Activated CD4-positive, CD25-positive, alpha-beta regulatory T cell (primary cell): ENCODE measurements at places on chromosomes 12 and 14.

DNA sequence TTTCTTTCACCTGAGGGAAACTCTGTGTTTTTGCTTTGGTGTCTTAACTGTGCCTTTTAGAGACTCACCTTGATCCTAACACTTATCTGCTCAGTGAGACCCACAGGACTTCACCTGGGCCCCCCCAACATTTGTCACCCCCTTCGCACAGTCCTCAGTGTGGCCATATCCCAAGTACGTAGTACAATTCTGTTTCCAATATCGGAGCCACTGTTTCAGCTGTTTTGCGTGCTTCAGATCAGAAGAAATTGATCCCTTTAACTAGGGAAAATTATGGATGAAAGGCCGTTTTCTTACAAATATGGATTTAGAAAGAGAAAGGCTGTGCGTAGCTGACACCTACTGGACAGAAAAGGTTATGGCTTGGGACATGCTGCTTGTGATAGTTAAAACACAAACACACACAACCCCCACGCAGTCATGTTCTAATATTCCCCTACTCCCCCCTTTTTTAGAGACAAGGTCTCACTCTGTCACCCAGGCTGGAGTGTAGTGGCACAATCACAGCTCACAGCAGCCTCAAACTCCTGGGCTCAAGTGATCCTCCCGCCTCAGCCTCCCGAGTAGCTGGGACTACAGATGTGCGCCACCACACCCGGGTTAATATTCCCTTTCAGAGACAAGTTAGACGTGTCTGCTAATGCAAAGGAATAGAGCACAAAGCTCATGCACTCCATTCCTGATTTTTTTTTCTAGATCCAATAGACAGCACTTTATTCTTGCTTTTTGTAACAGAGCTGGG is 3.6 kb upstream of the SLC7A8 start:
- no peak for DNase-seq

DNA sequence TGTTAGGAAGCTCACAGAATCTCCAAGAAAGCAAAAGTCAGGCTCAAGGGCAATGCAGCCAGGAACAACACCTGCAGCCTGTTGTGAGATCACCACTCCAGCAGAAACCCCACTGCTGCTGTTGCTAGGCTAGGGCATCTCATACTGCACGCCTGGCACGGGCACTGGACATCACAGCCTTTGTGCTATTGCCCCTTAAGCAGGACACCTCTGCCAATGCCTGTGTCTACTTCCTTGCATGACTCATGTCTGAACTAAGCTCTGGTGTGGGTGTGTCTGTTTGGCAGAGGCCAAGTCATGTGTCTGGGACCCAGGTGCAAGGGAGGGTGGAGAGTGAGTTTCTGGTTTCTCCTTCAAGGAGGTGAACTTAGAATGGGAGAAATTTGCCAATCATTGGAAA is 10.0 kb upstream of the DDX47 start:
- no peak for DNase-seq

DNA sequence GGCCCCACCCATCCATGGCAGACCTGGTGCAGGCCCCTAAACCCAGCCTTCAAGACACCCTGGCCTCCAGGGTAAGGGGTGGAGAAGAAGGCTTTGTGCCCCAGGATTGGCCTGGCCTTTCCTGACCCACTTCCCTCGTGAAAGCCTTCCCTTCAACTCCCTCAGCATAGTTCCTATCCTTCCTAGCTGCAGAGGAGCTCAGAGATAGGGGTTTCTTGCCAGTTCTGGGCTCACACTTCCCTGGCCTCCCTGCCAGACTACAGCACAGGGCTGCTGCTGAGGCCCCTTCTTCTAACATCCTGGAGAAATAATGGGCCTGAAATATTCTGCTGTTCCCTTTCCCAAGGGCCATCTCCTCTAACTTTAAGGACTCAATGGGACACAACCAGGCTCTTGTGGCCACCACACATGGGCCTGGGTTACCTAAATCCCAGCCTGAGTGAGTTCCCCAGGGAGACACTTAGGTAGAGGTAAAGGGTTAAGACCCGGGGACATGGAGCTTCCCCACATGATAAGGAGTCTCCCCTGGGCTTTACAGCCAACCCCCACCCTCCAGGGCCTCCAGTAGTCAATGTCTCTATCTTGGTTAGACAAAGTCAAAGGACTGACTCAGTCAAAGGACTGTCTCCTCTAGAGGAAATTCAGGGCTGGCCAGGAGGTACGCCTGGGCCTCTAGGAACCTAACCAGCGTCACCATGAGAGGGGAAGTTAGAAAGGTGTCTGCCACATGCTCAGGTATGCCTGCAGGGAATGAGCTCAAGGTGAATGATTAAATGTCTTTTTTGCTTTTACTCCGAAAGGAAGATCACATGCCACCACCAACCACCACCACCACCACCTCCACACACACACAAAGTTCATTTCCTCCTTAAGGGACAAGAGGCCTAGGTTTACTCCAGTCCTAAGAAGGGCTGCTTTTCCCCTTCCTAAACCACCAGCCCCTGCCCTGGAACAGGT is 7.1 kb downstream of the ZFP36L1 start:
- no peak for DNase-seq

- DNase-seq: no peak
These were observed 72.0 kb downstream of the PPP2R5E start for GRCh38 chr14:63470962-63471793.

- no peak for DNase-seq
These were observed 132.7 kb downstream of the SPTSSA start for GRCh38 chr14:34329301-34329700.

- no peak for DNase-seq
These were observed 298.7 kb downstream of the RPL10L start for GRCh38 chr14:46352844-46353243.

GRCh38 chr14:86714153-86714552 is 1184.2 kb downstream of the FLRT2 start:
- DNase-seq: no peak

- DNase-seq: no peak
These were observed 321.9 kb upstream of the RTL1 start for GRCh38 chr14:101225157-101226152.

DNA sequence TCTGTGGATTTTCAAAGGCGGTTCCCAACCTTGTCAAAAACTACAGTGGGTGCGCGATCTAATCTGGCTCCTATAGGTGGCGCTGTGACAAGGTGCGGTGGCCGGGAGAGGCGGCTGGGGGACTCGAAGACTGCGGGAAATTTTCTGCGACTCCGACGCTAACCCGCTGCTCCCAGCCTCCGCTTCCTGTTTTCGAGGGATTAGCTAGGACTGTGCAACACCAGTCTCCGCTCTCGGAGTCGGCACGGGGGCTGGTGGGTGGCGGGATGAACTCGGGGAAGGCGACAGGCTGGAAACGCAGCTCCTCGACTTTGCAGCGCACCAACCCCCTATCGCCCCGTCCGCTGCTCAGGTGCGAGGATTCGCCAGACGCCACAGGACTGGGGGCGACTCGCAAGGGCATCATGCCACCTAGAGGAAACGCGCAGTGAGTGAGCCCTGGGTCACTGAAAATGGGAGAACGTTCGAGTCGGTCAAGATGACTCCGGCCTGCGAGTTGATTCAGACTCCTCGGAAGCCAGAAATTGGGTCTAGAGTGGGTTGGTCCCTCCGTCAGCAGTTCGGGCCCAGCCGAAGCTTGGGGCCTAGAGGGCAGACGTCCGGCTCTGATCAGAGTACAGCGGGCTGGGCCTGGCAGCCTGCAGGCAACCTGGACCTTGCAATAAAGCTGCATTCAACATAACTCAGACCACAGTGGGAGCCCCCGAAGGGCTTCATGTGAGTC is 5.5 kb upstream of the PAX9 start:
- no peak for DNase-seq

DNA sequence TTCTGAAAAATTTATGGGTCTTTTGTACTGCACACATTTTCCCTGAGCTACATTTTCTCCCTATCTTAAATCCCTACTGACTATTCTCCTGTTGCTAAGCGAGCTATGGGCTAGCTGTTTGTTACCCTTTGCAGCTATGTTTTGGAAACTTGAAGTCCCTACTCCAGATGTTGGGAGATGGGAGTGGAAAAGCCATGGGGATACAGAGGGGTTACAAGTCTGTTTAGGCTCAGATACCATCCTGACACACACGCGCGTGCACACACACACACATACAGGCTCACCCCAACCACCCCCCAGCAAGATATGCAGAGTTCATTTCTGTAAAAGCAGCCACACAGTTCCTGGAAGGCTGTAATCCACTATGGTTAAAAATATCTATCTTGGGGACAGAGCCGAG is 15.8 kb downstream of the ATP5MC2 start:
- DNase-seq: no peak

DNA sequence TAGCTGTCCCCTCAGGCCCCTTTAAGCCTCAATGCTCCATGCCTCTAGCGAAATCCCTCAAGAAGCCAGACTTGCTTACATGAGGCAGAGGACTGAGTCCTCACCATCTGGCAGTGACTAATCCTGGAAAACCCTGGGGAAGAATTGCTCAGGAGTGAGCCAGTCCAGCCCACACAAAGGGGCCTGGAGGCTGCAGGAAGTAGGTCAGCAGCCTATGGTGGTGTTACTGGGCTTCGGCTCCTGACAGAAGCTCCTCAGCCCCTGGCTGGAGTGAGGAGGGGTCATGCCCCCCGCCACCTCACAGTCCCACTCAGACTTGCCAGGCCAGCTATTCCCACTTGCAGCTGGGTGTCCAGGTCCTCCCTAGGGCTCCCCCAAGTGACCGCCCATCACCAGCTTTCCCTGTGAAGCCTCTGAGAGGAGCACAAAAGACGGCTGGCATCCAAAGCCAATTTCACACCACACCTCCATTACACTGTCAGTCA is 250.5 kb downstream of the DPF3 start:
- DNase-seq: no peak

GRCh38 chr12:92757597-92758121 is 54.9 kb downstream of the PLEKHG7 start:
- no peak for DNase-seq

DNA sequence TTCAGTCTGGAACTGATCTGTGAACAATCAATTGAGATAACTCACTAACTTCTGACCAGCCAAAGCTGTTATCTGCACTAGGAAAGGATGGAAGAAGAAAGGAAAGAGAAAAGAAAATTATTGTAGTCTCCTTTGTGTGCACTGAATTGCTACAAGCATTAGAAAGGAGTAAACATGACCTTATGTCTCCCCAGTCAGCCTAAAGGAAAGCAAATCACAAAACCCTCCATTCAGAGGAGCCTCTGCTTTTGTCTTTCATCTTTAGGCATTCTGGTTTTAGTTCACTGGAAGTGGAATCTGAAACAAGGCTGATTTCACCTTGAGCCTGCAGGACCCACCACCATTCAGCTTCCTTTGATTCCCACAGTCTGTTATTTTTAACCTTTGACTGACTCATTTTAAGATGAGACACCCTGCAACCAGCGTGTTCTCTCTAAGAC is 26.0 kb downstream of the TBX3 start:
- no peak for DNase-seq

GRCh38 chr14:94050231-94050880 is 24.2 kb downstream of the OTUB2 start:
- DNase-seq: no peak

DNA sequence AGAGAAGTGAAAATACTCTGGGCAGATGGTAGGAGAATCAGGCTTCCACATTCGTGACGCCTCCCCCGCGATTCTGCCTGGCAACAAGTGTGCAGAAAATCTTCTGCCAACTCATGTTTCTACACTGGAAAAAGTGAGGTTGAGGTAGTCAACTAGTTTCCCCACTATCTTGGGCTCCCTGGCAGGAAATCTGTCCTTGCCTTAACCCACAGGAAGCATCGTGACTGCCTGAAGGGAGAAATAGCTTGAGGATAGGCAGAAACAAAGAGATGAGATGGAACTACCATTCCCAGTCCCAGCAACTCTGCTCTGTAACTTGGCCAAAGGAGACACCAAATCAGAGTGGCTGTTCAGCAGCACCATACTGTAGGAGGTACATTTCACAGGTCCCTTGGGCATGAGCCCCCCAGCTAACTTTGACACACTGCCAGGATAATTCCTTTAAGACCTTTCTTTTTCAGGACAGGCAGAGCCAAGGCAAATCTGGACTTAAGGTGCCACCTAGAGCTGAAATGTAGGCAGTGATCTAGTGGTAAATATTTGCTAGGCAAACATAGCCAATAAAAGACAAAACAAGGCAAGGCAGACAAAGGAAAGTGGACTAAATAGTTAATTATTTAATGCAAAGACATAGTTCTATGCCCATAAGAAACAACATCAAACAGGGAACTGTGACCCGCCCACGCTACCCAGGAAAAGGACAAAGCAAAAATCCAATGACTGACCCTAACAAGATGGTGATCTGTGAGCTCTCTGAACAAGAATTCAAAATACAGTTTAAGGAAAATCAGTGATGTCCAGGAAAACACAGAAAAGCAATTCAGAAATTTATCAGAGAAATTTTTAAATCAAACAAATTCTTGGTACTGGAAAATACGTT is 205.1 kb downstream of the PTPRO start:
- DNase-seq: no peak

GRCh38 chr12:88993651-88994050 is 358.6 kb downstream of the DUSP6 start:
- no peak for DNase-seq

DNA sequence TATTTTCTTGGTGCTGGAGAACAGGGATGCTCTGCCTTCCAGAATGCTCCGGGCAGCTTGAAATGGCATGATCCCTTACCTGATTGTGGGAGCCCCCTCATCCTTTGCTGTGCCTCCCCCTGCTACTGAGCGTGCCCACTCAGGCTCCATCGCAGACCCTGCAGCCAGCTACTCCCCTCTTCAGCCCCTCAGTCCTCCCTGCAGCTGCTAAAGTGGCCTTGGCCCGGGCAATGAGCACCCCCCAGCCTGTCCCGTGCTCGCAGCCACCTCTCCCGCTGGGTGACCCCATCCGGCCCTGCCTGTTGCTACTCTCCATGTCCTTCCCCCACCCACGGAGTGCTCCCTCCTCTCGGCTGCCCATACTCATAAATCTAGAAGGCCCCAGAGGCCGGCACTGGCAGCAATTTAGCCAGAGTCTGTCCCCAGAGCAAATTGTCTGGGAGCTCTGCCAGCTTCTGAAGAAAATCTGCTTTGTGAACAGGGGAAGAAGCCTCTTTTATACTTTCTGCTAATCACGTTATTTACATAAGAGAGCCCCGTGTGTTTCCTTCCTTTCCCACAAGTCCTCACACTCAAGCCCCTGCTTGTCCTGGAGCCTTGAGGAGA is 143.7 kb upstream of the FRMD6 start:
- no peak for DNase-seq

GRCh38 chr12:82130762-82131161 is 227.4 kb downstream of the CCDC59 start:
- no peak for DNase-seq

DNA sequence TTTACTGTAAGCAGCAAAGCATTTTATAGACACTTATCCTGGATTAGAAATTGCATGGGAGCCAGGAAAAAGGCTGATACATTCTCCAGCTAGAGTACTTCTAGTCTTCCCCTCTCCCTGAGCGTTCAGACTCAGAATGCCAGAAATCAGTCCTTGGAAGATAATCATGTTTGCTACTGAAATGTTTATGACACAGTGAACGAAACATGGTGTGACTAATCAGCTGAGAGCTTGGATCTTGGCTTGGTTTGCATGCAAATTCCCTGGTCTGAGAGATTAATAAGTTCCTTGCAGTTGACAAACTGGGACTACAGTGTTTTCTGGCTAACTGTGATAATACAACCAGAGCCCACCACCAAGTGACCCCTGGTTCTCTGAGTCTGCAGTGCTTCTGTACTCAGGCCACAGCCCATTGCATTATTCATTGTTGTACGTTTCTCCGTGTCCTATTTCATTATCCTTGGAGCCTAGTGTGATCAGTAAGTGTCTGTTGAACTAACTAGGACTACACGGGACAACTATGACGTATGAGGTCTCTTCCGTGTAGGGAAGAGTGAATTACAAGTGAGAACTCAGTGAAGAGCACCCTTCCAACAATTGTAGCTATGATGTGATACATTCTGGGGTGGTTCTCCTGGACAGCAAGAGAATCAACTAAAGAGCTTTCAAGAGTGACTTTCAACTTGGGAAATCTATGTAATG is 34.6 kb upstream of the EVL start:
- no peak for DNase-seq

- DNase-seq: no peak
These were observed 72.7 kb downstream of the NOVA1 start for GRCh38 chr14:26525085-26525484.
